T1000 (cell line): ENCODE measurements at places on chromosomes 7 and 10.

- DNase-seq: no peak
These were observed 16.7 kb downstream of the PTPRE start for GRCh38 chr10:127923646-127924045.

GRCh38 chr7:8260871-8261694 lies 884 bp downstream of the ICA1 start:
- peak; percentile 3 for DNase-seq

DNA sequence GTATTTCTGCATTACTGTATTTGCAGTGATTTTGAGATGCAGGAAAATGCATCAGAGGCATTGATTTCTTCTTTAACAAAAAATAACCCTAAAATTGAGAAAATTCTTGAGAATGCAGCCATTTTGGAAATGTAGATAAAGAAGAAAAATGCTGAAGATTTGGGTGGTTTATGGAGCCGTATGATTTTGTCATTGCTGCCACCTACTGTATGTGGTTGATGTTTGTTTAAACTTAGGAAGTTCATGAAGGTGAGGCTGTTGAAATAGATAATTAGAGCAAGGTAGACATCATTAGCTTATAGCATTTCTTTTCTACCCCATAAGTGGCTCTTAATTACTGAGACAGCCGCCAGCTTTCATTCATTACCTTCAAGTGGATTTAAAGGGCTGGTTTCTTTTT lies 92.1 kb upstream of the SAMD8 start:
- no peak for DNase-seq

GRCh38 chr7:142391191-142391992 lies 133.5 kb upstream of the PRSS58 start:
- no peak for DNase-seq

DNA sequence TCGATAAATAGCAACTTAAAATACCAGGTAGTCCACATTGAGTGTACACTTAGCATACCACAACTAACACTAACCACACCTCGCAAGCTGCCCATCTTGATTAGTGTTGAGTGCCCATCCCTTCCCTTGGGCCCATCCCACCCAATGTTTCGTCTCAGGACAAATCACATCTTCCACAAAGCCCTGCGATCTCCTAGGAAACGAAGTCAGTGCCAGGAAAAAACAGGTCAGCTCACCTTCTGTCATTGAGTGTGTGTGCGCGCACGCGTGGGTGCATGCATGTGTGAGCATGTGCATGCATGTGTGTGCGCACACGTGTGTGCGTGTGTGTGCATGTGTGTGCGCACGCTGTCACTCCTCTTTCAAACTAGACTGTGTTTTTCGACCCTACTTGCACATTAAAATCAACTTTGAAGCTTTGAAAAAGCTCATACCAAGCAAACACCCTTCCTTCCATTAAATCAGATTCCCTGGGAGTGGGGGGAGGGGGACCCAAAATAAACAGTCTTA lies 48.8 kb upstream of the OPALIN start:
- no peak for DNase-seq

GRCh38 chr10:129514568-129515451 lies 47.8 kb downstream of the MGMT start:
- no peak for DNase-seq

DNA sequence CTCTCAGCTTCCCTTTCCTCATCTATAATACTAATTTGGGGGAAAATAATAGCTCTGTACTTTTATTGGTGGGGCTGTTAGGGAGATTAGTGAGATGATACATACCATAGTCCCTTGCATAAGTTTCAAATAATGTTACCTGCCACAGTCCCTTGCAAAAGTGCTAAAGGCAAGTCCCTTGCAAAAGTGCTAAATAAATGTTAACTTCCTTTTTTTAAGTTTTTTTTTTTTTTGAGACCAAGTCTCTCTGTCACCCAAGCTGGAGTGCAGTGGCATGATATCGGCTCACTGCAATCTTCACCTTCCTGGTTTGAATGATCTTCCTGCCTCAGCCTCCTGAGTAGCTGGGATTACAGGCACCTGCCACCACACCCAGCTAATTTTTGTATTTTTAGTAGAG lies 43.4 kb upstream of the SRGN start:
- no peak for DNase-seq

DNA sequence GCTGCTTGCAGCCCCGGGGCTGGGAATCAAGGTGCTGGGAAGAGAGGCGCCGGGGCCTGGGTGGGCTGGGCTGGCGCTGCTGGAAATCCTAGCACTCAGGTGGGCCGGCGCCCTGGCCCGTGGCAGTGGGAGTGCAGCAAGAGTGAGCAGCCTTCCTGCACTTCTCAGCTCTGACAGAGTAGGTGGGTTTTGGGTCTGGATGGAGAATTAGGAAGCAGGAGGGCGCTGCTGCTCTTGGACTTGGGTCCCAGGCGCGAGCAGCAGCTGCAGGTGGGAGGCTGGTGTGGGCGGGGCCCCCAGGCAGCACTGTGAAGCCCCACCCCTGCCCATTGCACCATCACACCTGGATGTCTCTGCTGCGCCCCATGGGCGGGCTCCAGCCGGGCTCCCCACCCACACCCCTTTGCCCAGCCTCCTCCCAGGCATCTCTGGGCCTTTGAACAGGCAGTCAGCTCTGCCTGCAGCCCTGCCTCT lies 6.0 kb downstream of the BRI3 start:
- DNase-seq: no peak

DNA sequence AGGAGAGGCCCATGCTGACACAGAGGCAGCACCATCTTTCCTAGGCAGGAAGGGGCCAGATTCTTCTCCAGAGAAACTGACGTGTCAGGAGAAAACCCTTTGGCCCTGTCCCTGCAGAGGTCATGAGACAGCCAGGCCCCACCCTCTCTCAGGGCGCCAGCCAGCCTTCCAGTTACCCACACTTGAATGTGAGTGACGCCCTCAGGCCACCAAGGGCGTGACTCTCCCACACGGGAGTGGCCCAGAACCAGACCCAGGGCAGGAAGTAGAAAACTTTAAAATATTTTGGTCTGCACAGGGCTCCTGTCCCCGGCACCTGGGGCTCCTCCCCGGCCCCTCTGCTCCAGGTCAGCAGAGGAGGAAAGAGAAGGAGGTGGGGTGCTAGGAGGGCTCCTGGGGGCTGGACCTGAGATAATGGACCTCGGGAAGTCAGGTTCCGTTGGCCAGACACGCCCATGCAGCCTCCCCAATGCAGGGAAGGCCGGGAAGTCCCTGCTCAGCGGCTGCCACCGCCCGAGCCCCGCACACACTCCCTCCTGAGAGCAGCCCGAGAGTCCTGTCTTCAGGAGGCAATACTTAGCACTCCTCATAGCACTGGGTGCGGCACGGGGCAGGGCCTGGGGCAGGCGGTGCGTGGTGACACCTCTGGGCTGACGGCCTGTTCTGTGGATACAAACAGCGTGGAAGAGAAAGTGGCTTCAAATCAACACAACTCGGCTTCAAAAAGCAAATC lies 67.0 kb upstream of the CFAP46 start:
- DNase-seq: no peak

- DNase-seq: no peak
These were observed 13.9 kb downstream of the CDNF start for GRCh38 chr10:14823966-14824365.

DNA sequence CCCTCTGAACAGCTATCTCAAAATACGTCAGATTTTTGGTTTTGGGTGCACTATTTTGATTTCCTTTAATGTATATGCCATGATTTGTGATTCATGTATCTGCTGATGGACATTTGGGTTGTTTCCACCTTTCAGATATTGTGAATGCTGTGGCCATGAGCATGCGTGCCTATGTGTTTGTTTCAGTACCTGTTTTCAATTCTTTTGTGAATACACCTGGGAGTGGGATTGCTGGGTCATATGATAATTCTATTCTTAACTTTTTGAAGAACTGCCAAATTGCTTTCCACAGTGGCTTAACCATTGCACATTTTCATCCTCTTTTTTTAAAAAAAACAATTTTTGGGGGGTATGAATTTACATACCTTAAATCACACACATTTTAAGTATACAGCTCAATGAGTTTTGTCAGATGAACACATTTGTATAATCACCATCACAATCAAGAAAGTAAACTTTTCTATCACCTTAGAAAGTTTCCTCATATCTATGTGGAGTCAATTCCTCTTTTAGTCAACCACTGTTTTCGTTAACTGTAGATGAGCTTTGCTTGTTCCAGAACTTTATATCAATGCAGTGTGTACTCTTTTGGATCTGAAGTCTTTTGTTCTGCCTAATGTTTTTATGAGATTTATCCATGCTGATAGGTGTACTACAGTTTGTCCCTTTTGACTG lies 36.9 kb downstream of the CYP26A1 start:
- DNase-seq: no peak

DNA sequence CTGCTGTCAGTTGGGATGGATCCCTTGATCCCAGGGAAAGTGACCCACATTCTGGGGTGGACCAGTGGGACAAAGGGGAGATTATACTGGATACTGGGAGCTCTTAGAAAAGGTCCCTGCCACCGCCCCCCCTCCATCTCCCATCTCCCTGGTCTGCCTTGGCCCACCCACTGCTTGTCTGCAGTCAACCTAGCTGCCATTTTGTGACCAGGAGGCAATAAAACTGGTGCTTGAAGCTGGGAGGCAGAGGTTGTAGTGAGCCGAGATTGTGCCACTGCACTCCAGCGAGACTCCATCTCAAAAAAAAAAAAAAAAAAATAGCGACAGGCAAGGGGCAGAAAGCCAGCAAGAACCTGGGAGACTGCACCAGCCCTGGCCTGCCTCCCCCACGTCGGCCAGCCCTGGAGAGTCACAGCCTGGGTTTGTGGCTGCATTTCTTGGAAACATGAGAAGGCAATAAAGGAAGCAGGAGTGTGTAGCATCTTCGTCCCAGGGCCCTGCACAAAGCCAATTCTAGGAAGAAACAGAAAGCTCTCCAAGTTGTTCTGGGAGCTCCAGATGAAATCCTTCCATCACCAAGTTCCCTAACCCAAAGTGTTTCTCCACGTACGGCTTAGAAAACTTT lies 4.7 kb upstream of the ARPC1B start:
- DNase-seq: no peak

DNA sequence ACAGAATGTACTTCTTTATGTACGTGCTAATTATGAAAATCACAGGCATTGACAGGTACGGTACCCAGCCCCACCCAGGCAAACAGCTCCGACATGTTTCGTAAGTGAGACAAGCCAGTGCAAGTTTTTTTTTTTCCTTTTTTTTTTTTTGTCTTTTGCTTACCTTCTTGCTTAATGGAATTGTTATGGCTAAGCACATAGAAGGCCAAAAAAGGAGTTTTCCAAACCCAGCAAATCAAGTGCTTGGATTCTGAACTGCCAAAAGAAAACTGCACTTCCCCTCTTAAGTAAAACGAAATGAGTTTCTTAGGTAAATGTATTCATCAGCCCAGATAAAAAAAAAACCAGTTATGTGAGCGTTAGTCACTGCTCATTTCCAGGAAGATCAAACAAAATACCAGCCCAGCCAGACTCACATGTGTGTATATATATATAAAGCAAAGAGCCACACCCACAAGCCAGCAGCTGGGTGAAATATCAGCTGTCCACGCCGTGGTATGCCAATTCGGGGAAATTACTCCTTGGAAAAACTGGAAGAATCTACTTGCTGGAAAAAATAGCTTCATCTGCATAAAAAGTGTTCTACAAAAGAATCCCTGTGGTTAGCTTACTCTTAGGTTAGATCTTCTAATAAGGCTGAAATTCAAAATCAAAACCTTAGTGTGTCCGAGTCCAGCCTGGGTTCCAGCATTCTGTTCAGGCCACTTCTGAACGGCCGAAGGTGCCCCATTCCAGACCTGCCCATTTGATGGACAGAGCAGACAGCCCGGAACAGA lies 8.0 kb downstream of the KLF6 start:
- no peak for DNase-seq

GRCh38 chr7:150862356-150862755 lies 10.0 kb downstream of the AOC1 start:
- DNase-seq: no peak

GRCh38 chr10:88136712-88137111 lies 273.3 kb downstream of the PTEN start:
- DNase-seq: no peak

GRCh38 chr7:66896441-66896840 lies 24.6 kb upstream of the TMEM248 start:
- DNase-seq: no peak

GRCh38 chr10:52283174-52283573 lies 30.9 kb upstream of the DKK1 start:
- no peak for DNase-seq

DNA sequence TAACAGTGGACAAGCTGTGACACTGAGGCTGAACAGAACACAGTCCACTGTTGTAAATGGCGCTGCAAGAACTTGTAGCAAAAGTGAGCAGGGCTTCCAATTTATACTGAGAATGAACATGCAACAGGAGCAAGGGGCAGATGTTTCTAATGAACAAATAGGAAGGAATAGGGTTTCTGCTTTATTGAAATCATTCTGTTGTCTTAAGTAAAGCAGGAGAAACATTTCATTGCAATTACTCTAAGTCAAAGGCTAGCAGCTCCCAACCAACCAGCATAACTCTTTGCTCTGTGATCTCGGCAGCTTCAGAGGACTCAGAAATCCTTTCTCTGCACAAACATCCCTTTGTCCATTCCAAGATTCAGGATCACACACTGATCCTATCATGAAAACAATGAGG lies 236.2 kb upstream of the PRSS58 start:
- no peak for DNase-seq

- DNase-seq: no peak
These were observed 92.9 kb upstream of the PCBD1 start for GRCh38 chr10:70981171-70981836.

- no peak for DNase-seq
These were observed 3.2 kb downstream of the HPSE2 start for GRCh38 chr10:99232360-99232999.

DNA sequence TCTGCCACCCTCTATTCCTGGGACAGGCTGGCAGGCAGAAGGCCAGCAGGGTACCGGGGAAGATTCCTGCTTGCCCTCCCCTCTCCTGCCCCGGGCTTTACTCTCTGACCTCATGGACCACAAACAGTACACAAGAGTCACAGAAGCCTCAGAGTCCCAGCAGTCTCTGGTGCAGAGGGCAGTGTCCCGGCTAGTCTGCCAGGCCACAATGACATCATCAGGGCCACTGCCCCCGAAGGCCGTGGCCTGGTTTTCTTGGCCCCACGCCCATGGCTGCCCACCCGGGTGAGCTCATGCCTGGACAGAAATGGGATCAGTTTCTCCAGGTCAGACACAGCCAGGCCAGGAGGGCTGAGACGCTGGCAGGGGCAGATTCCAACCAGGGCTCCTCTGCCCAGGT lies 91.9 kb downstream of the MYL10 start:
- no peak for DNase-seq

- DNase-seq: no peak
These were observed 11.2 kb downstream of the LRIT2 start for GRCh38 chr10:84214046-84214572.
